ENCODE measurements at places on chromosomes 1 and 21.

GRCh38 chr1:5704561-5705514 is 287.4 kb downstream of the NPHP4 start:
- no peak for DNase-seq

GRCh38 chr1:230785636-230786384 is 38.6 kb downstream of the CAPN9 start:
- DNase-seq: no peak

DNA sequence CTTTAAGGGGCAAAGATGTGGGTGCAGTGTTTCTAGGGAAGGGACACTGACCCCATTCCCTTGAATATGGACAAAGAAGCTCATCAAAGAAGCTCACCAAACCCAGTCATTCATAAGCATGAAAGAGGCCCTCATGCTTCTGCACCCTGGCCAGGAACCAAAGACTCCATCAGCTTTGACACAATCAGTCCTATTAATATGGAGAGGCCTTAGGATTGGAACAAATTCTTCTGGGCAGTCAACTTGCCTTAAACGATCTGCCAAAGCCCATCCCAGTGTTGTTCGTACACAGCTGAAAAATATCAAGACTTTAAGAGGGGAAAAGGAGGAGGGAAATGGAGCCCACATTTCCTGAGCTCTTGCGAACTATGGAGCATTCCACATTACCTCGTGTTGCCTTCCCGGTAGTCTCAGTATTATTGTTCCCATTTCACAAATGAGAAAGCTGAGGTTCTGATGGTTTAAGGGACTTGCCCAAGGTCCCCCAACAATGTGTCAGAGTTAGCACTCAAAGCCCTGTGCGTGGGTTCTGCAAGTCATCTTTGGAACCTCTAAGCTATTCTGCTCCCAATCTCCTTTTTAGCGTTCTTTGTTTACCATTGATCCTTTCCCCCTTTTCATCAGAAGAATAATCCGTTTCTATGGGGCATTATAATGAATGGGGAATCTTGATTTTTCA is 161.9 kb downstream of the ZBTB18 start:
- DNase-seq: no peak

DNA sequence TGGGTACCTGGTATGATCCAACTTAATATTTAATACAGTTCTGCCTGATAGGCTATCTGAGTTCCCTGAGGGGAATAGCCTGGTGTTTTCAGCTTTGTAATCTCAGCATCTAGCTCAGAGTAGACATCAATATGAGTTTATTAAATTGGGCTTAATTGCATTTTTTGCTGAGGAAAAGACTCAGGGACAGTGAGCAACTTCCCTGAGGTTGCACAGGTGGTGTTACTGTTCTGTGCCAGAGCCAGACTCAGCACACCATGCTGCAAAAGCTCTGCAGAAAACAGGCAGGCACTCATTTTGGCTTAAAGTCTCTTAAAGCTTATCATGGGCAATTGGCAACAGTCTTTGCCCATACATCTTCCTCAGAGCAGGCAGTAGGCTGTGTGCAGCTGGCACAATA is 90.5 kb upstream of the JUN start:
- DNase-seq: no peak

DNA sequence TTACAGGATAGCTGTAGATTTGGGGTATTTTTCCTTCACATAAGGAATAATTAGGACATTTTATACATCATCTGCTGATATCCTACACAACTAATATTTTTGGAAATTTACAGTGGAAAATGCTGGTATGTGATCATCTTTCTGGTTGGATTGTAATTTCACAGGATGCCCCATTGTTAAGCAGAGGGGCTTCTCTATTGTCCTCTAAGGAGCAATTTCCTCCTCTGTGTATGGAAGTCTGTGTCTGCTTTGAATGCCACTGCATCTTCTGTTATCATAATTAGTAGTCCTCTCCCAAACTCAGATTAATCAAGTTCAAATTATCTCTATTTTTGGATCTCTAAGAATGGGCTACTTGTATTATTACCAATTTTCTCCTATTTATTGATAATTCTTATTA is 988.1 kb upstream of the B3GALT2 start:
- DNase-seq: no peak

DNA sequence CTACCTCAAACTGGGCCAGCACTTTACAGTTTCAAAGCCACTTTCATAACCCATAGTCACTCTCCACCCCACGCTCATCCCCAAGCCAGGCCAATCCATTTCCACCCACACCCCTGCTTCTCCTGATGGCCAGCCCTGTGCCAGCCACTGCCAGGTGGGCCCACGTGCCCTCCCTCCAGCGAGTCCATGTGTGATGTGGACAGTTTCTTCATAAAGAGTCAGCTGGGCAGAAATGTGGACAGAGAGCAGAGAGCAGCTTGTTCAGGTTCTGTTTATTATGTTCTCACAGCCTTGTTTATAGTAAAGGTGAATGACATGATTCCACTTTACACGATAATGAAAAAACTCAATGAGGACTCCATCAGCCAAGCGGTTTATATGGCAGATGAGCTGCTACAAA is 37.4 kb upstream of the RGS16 start:
- no peak for DNase-seq

DNA sequence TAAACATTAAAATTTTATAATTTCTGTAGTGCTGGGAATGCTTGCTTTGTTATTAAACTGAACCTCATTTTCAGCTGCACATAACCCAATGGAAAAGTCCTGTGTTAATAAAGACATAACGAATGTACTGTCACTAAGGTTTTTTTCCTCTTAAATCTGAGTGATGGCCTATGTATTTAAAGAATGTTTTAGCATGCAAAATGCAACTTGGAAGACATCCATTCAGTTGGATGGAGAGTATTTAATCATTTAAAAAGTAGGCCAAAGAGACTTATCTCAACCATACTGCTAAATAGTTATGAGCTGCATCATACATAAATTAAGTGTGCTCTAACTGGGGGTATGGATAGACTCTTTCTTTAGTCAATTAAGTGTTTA is 48.5 kb downstream of the RWDD3 start:
- DNase-seq: no peak

DNA sequence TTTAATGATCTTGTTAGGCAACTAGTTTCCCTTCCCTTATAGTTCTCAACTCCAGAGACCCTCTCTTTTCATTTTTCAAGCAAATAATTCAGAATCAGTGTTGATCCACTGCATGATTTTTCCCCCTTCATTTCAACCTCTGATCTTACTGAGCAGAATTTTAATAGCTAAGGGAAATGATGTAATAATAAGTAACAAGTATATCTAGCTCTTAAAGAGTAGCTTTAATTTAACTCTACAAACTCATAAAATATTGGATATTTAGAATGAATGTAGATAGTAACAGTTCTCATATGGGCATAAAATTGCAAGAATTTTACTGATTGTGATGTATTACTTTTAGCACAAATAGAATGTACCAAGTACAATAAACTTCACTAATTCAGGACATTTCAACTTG is 130.2 kb downstream of the NR5A2 start:
- no peak for DNase-seq

GRCh38 chr1:59015708-59016107 is 231.9 kb upstream of the JUN start:
- DNase-seq: no peak

DNA sequence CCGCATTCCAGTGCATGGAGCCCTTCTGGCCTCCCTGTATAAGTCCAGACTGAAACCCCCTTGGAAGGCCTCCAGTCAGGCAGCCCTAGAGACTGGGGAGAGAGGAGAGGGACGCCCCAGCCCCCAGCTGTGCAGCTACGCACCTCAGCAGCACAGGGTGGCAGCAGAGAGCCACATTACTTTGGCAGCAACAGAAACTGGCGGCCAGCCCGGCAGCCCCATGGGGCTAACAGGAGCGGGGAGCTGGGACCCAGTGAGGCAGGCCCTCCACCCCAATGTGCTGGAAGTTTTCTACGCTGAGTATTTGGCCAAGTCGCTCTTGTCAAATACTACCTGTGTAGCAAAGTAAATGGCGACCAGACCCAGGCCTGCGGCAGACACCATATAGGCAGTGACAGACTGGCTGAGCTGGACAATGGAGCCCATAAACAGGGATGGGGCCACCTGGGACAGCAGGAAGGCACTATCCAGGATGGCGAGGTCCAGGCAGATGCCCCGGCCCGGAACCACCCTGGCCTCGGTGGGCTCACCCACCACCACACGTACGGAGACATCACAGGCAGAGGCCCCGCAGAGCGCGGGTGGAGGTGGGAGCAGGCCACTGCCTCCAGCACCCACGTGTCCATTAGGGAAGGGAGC is 21.2 kb downstream of the SLC45A3 start:
- DNase-seq: peak; percentile 36

GRCh38 chr1:26102119-26102518 is 9.5 kb upstream of the PDIK1L start:
- no peak for DNase-seq

DNA sequence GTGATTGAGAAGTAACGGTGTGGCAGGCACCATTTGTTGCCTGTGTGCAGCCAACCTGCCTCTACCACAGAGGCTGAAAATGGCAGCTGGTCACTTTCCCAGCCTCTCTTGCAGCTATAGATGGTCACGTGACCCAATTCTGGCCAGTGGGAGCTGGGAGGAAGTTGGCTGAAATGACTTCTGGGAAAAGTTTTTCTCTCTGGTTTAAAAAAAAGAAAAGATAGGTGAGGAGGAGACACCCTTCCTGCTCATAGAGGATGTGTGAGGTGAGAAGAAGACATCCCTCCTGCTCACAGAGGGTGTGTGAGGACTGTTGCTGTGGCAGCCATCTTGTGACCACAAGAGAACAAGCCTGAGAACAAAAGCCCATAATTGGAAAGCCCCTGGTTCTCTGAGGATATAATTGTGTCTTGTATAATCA is 122.8 kb downstream of the SYF2 start:
- DNase-seq: no peak

- no peak for DNase-seq
Measured at GRCh38 chr1:91031081-91031480, 9.2 kb upstream of the ZNF644 start.

GRCh38 chr1:197521118-197521739 is 253.2 kb downstream of the CRB1 start:
- no peak for DNase-seq

- DNase-seq: no peak
Measured at GRCh38 chr1:67738401-67738800, 53.4 kb downstream of the GADD45A start.

DNA sequence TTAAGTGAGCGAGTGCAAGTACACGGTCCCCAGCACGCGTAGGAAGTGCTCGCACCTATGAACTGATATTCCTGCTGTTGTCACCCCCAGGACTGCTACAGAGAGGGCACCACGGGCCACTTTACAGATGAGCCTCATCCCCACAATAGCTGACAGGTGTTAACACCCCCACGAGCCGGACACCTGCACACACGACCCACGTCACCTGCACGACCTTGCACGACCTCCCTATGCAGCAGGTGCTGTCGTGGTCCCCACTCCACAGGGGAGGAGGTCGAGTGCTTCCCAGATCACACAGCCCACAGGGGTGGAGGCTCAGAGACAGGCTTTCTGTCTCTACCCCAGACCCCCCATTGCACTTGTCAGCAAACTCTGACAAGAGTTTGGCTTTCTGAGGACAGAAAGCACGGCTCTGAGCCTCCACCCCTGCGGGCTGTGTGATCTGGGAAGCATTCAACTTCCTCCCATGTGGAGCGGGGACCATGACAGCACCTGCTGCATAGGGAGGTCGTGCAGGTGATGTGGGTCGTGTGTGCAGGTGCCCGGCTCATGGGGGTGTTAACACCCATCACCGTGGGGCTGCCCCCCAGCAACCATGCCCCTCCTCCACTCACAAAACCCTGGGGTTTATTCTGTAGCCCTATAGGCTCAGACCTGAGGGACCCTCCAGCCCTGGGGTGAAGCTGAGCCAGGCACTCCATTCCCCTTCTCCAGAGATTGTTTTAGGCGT is 80.8 kb downstream of the MATN1 start:
- no peak for DNase-seq

DNA sequence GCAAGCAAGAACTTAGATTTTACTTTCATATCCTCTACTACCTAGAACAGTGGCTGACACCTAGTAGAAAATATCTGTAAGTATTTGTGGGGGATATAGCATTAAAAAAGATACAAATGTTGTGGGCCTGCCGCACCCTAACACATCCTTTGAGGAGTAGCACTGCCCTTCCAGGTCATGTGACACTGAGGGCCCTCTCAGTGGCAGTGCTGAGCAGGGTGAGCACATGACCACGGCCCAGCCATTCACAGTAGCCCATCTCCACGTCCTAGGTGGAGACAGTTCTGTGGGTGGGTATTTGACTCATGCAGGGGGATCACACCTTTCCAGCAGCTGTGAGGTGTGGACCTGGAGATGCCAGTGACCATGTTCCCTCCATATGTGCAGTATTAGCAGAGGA is 108.9 kb downstream of the OMA1 start:
- no peak for DNase-seq

GRCh38 chr1:152398812-152399698 is 15.0 kb downstream of the CRNN start:
- no peak for DNase-seq

- no peak for DNase-seq
Measured at GRCh38 chr1:175841738-175842187, 98.4 kb upstream of the TNR start.

DNA sequence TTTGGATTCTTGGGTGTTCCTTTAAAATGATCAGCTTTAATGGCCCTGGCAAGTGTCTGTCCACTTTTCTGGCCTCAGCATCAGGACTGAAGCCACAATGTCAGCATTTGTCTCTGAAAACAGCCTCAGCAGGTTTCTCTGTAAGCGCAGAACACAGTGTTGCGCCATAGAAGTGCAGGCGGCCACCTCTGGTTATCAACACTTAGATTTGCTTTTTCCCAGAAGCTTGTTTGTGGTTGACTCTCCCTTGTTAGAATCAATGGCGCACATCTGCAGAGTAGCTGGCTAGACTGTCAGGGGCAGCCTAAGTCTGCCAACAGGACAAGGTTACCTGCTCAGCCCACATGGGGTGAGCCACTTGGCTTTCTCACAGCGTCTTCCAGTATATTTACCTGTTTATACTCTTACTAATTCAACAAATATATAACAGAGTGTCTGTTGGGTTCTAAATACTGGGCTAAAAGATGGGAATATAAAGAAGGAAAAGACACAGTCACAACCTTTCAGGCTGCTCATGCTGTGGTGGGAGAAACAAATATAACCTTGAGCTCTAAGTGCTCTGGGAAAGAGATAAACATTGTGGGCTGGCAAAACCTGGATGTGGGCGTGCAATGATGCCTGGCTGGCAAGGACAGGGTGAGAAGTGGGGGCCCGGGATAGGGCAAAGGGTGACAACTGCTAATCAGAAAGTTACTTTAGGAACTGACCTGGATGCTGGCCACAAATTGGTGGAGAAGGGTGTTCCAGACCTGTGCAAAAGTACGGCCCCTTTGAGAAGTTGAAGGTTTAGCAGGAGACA is 149.3 kb upstream of the KIAA0040 start:
- DNase-seq: no peak

DNA sequence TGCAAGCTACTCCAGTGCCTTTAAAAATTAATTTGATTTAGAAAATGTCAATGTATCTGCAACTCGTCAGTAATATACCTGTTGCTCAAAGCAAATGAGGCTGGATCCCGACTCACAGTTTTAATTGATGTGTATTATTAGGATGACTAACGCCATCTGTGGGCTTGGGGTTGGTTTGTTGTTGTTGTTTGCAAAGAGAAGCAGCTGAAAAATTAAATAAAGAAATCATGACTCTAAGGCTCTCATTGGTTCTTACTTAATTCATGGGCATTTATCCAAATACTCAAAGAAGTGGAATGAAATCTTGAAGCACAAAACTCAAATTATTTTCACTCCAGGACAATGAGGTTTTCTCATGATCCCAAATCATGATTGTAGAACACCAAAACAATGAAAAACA is 46.4 kb downstream of the SEC16B start:
- DNase-seq: no peak
